Fibroblast of villous mesenchyme (primary cell): ENCODE measurements at places on chromosomes 6 and 20.

DNA sequence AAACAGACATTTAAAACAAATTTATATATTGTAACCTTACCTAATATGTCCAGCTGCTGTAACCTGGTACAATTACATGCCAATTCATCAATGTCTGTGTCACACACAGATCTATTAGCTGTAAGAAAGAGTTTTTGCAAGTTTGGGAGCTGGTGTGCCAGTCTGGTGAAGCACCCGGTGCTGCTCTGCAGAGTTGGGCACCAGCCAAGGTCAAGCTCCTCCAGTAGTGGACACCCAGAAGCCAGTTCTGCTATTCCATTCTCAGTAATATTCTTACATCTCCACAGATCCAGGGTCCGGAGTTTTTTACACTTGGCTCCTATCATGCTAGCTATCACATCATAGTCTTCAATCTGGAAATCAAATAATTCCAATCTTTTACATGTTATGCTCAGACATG, 41.0 kb downstream of the POU3F2 start:
- no peak for DNase-seq

GRCh38 chr6:115902436-115902835, 158.3 kb downstream of the FRK start:
- no peak for DNase-seq

DNA sequence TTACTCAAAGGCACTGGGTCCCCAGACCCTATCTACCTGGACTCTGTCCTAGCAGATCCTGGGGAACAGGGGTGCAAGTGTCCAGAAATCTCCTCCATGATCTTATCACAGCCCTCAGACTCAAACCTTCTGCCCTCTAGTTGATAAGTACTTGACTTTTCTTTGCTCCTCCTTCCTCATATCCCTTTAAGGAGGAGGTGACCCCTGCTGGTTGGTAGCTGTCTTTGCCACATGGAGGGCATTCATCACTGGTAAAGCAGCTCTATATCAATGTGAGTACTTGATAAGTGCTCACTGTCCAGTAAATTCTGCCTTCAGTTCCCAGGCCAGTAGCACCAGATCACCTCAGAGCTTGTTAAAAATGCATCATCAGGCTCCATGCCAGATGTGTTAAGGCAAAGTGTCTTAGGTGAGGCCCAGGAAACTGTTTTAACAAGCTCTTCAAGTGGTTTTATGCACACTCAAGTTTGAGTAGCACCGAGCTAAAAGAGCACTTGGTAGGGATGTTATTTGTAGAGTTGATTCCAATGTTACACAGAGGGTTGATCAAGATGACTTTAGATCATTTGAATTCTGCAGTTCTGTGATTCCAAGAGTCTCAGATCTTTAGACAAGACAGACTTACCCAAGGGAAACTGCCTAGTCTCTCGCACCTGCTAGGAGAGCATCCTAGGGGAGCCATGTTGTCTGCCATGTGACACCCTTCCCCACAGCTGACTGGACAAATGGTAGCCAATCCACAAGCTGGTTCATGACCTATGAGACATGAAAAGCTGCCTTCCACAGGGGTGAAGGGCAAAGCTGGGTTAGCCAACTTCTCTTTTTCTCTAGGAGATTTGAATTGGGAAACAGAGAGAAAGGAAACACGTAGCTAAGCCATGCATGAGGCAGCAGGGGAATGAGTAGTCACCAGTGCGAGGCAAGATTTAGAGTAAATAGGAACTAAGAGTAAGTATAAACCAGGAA, 18.6 kb downstream of the TREML2 start:
- peak; percentile 62 for DNase-seq

DNA sequence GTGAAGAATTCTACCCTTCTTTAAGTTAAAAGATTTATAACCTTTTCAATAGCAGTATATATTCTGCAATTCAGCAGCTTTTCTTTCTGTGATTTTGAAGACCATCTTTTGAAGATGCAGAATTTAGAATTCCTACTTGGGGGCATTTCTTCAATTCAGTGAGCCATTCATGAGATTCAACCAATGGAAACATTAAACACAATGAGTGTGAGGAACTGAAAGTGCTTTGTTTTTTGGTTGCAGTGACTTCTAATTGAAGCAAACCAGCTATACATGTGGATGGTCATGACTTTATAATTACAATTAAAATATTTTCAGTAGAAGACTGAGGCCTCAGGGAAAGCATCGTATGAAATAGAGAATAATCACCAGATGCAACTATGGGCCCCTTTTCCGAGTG, 108.3 kb downstream of the CARMIL1 start:
- no peak for DNase-seq

- DNase-seq, result no peak
Measured at GRCh38 chr20:63968928-63969760, 586 bp downstream of the ZNF512B start.

DNA sequence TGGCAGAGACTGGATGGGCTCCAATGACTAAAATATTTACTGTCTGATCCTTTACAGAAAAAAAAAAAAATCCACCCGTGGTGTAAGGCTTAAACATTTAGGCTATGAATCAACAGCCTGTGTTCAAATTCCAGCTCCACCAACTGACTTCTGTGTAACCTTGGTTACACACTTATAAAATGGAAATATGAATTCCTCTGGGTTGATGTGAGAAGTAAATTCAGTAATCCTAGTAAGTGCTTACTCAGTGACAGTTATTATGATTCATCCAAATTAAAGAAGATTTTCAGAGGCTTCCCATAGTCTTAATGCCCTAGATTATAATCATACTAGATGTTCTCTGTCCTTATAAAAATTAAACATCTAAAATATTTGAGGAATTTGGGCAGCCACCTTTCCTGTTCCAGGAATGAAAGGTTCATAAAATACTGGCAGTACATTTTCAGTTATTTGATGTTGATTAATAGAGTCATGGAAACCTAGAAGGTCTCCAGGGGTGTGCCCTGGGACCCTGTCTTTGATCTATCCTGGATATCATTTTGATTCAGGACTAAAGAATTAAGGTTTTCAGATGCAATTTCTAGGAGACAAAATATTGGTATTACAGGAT, 180.3 kb upstream of the ZNF217 start:
- DNase-seq, result peak; percentile 94

GRCh38 chr6:18497006-18497405, 109.9 kb downstream of the RNF144B start:
- no peak for DNase-seq

- no peak for DNase-seq
Measured at GRCh38 chr6:16719488-16719887, 41.8 kb downstream of the ATXN1 start.

GRCh38 chr6:21710216-21710615, 116.7 kb downstream of the SOX4 start:
- DNase-seq, result no peak

GRCh38 chr6:130577178-130577919, 211.5 kb downstream of the TMEM200A start:
- DNase-seq, result no peak

DNA sequence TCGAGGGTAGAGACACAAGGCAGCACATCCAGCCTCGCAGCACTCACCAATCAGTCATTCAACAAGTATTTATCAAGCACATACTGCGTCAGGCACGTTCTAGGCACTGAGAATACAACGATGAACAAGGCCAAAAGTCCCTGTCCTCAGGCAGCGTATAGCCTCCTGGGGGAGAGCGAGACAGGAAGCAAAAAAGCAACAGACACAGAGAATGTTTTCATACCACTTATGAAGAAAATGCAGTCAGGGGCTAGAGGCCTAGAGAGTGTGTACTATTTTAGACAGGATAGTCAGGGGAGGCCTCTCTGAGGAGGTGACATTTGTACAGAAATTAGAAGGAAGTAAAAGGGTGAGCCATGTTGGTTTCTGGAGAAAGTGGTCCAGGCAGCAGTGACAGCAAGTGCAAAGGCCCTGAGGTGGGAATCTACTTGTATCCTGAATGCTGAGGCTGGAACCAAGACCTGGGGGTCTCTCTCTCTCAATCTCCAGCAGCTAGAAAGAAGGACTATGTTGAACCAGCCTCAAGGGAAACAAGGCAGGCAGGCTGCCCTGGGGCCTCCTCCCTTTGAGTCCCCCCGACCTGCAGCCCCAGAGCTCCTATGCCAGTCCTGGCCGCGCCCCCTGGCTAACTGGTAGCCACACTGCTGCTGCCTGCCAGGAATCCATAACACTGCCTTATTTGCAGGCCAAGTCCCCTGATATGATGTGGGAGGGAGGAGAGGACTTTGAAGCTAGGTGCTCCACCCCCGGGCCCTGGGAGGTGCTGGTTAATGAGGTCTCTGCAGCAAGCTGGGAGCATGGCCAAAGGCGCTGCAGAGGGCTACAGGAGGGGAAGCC, 151.2 kb downstream of the GRM4 start:
- peak; percentile 3 for DNase-seq

DNA sequence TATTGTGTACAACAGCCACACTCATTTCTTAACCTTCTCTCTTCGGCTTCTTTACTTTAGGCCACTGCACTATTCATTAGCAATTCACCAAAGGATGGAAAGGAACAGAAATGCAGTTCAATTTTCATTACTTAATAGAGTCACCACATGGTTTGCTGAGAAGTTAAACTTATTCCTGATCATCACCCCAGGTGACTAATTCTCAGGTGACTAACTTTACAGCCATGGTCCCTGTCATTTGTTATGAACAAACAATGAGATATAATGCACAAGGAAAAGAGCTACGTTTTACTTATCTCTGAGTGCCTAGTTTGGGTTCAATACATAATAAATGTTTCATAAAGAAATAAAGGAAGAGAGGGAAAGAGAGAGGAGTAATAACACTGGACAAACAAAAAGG, 45.8 kb upstream of the DST start:
- no peak for DNase-seq

- no peak for DNase-seq
Measured at GRCh38 chr20:11851646-11852045, 66.0 kb upstream of the BTBD3 start.

- peak; percentile 56 for DNase-seq
Measured at GRCh38 chr20:58213121-58213520, 15.3 kb downstream of the ANKRD60 start.
